Stimulated activated CD4-positive, alpha-beta T cell treated with anti-CD3 and anti-CD28 coated beads, Interleukin-4, amount 100 ng/mL, for 48 hours (primary cell): ENCODE measurements at places on chromosomes 2 and 18.

GRCh38 chr2:43115881-43116280, 110.5 kb downstream of the ZFP36L2 start:
- DNase-seq, result no peak

DNA sequence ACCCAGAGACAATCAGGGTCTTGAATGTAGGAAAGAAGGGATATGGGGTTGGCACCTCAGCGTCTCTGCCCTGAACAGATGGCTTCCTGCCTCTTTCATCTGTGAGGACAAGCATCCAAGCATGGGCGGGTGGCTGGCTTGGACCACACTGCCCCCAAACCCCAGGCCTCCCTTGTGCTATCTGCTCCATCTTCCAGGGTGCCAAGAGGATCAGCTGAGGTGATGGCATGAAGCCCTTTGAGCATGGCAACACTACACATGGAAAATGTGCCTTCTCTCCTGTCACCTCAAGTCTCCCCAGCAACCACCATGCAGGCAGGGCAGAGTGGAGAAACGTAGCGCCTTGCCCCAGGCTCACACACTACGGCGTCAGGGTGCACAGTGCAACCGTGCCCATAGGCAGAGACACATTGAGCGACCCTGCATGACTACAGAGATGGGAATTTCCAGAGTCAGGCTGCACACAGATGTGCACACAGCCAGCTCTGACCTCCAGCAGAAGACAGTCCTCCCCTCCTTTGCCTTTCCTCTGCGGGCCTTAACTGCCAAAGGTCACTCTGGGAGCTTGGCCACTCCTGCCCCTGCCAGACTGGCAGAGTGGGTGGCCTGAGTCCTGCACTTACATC, 1.5 kb downstream of the KCNIP3 start:
- no peak for DNase-seq

GRCh38 chr2:169853041-169853668, 25.9 kb downstream of the UBR3 start:
- no peak for DNase-seq

DNA sequence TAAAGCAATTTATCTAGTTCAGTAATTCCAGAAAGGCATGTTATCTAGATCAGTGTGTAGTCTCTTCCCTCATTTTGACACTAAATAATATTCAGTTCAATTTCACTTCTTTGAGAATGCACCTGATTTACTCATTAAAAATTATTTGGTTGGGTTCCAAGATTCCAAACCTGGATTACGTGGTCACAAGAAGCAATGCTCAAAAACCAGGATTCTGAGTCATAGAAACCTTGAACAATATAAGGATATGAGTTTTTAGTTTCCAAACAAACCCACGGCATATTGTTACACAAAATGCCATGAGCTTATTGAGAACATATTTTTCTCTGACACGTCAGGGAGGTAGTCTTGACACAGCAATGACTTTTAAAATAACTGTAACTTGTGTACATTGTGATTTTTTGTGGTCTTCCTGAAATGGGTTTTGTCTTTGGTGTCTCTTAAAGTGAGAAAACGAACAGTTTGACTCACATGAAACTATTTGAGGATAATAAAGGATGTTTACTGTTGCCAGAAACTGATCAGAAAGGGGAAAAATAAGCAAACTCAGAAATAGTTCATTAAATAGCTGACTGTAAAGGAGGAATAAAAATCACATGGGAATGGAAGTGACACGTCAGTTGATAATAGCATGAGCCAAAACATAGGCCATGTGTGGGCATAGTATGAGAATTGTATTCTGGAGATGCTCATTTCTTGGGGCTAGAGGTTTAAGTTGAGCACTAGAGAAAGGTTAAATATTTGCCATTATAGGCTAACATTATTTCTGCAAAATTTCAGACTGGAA, 617.7 kb upstream of the CDH2 start:
- DNase-seq, result no peak

DNA sequence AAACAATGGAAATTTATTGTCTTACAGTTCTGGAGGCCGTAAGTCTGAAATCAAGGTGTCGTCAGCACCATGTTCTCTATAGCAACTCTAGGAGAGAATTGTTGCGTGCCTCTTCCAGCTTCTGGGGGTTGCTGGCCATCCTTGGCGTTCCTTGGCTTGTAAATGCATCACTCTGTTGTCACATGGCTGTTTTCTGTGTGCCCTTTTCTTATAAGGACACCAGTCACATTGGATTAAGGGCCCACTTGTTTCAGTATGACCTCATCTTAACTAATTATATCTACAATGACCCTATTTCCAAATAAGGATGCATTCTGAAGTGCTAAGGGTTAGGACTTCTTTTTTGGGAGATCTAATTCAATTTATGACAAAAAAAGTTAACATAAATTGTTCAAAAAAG, 1.4 kb upstream of the PLEK start:
- no peak for DNase-seq

DNA sequence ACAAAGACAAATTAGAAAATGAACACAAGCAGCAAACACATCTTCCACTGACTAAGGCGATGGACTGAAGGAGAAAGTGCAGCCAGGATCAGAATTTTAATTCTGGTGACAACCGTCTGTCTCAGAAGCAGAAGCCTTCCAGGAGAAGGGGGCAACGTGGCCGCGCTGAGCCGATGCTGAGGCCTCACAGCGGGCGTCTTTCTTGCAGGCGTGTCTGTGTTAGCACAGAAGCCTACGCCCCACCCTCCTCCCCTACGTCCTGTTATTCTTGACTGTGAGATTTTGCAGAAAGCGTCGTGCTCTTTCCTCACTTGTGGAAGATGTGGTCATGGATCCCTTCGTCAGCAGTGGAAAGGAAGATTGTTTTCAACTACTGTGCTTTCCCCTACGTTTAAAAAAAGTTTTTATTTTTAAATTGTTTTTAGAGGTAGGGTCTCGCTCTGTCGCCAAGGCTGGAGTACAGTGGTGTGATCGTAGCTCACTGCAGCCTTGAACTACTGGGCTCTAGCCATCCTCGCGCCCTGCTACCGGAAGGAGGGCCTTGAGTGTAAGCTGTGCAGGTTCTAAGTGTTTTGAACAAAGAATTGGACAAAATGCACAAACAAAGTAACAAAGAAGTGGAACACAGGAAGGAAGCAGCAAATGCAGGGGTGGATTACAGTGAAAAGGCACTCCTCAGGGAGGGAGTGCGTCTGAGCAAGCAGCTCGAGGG, 422.0 kb downstream of the GALR1 start:
- DNase-seq, result no peak

DNA sequence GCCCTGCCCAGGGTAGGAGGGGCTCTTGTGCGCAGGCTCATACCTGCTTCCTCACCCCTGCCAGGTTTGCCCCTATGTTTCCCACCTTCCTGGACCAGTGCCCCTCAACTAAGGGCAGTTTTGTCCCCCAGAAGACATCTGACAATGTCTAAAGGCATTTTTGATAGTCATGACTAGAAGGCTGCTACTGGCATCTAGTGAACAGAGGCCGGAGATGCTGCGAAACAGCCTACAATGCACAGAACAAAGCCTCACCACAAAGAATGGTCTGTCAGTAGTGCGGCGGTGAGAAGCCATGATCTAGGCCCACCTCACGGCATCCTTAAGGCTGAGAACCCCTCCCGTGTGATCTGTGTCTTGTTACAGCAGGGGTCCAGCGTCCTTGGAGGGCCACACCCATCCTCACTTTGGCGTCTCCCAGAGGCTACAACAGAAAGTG, 96.0 kb downstream of the TMEM17 start:
- DNase-seq, result no peak

- DNase-seq, result no peak
Observed at GRCh38 chr2:178404368-178404767, 46.6 kb downstream of the PRKRA start.

- no peak for DNase-seq
Observed at GRCh38 chr18:59420244-59420643, 61.2 kb upstream of the LMAN1 start.

- no peak for DNase-seq
Observed at GRCh38 chr18:46160050-46160798, 56.0 kb downstream of the HAUS1 start.

DNA sequence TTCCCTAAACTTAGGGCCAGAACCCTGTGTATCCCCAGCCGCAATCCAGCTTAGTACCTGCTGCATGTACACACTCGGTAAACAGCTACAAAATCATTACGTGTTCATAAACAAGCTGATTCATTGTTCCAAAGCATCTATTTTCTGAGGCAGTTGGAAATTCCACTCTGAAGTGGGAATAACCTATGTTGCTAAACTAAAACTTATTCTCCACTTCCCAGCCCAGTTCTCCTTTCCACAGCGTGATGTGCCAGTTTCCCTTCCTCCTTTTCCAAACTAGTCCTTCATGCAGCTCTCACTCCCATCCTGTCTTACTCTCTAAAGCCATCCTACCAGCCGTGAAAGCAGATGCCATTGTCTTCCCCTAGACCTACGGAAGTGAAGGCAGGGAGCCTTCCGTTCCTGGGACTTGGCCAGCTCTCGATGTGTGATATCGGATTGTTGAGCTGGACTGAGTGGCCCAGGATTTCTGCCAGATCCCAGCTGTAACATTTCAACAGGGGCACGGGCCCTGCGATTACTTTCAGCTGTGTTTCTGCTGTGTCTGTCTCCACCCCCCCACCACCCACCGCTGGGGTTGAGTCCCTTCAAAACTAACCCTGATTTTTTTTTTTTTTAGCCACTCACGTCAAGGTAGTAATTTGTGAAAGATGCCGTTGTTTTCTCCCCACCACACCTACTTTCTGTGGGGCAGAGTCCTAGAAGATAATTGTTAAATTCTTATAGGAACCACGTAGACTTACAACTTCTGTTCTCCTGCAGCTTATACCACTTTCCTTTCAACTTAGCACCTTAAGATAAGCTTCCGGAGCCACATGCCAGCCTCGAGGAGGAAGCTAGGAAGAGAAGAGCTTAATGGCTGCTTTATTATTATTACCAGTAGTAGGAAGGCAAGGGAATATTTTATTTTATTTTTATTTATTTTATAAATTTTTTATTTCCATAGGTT, 100.9 kb downstream of the CRIM1 start:
- DNase-seq, result no peak

GRCh38 chr2:220057391-220057790, 430.0 kb downstream of the SLC4A3 start:
- DNase-seq, result no peak

DNA sequence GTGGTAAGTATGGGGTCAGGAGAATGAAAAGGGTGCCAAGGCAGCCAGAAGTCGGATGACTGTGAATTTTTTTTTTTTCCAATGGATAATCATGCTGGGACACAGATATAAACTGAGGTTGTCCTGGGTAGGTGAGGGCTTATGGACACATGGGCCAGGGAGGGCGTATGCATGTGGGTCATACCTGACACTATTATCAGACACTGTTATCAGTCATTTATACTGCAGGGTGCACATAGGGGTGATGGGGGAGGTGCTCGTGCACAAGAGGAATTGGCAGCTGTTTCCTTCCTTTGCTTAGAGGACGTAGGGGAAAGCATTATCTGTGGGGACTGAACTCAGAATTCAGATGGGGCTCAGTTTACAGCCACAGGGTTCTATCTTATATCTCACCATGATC, 10.1 kb downstream of the CTIF start:
- no peak for DNase-seq

- peak; percentile 11 for DNase-seq
Observed at GRCh38 chr2:23452853-23453420, 68.0 kb downstream of the KLHL29 start.

DNA sequence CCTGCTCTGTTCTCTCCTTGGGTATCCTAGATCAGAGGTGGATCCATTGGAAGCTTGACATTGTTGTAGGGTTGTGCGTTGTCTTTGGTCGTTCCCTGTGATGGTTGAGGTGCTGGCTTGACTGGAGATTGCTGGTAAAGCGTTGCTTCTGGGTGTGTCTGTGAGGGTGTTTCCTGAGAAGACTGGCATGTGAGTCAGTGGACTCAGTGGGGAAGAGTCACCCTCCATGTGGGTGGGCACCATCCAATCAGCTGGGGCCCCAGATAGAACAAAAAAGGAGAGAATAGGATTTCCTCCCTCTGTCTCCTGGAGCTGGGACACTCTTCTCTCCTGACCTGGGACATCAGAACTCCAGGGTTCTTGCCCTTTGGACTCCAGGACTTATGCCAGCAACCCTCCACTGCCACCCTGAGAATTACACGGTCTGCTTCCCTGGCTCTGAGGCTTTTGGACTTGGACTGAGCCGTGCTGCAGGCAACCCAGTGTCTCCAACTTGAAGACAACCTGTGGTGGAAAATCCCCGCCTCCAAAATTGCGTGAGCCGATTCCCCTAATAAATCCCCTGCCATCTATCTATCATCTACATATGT, 14.8 kb upstream of the REEP1 start:
- no peak for DNase-seq

DNA sequence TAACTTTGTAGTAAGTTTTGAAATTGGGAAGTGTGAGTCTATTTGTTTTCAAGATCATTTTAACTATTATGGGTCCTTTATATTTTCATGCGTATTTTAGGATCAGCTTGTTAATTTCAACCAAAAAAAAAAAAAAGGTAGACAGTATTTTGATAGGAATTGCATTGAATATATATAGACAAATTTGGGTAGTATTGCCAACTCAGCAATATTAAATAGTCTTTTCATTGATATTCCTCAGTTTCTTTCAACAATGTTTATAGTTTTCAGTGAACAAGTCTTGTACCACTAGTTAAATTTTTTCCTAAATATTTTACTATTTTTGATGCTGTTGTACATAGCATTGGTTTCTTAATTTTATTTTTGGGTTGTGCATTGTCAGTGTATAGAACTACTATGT, 149.9 kb downstream of the TAF4B start:
- no peak for DNase-seq

DNA sequence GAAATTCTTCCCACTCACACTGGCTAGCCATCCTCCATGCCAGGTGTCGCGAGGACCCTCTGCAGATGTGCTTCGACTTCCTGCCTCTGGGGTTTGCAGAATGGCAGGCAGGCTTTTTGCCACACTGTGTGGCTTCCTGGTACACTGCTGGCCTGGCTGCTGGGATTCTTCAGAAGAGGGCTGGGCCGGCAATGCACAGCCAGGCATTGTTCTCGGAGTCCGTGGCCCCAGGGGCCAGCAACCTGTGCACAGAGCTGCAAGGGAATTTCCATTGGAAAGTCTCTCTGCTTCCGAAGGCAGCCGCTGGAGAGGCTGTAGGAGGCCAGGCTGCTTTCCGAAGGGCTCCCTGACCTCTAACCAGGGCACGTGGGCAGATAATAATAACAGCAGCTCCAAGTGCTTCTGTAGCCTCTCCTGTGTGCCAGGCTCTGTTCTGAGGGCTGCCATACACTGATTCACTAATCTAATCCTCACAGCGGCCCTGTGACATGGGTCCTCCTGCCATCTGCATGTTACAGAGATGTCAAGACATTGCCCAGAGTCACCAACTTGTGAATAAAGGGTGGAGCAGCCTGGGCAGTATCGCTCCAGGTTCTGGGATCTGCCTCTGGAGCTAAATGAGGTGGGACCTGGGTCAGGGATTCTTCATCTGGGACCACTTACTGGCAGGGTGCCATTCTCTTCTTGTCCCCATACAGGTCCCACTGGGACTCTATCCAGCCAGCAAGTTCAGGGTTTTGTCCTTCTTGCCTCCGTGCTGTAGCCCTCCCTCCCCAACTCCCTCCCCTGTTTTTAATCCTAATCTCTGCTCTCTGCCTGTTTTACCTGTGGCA, 5.0 kb downstream of the LDLRAD4 start:
- DNase-seq, result no peak
